ENCODE measurements at places on chromosomes 3 and 15. TPM values are rescaled to one million over a fixed set of nuclear protein-coding genes. Genes with fewer than 3 reads are reported as not detected.
A peak's percentile ranks its signal among the peaks of the same experiment; 100 is the strongest.

- DNase-seq: no peak
These were observed 1158.9 kb upstream of the EPHA6 start for GRCh38 chr3:95655363-95655986.

Gene ELL3
- total RNA-seq: 7.7 TPM

- no peak for DNase-seq
These were observed 225.0 kb downstream of the PDZRN3 start for GRCh38 chr3:73399666-73400253.

Gene PRR20G
- not detected for total RNA-seq

Gene NRROS
- total RNA-seq: 8.2 TPM

- DNase-seq: no peak
These were observed 74.1 kb upstream of the CHRM5 start for GRCh38 chr15:33894193-33894592.

Gene NTRK3
- total RNA-seq: 2.9 TPM

- no peak for DNase-seq
These were observed 253.4 kb downstream of the VGLL3 start for GRCh38 chr3:86737517-86737916.

Gene CCDC80
- total RNA-seq: 197 TPM

DNA sequence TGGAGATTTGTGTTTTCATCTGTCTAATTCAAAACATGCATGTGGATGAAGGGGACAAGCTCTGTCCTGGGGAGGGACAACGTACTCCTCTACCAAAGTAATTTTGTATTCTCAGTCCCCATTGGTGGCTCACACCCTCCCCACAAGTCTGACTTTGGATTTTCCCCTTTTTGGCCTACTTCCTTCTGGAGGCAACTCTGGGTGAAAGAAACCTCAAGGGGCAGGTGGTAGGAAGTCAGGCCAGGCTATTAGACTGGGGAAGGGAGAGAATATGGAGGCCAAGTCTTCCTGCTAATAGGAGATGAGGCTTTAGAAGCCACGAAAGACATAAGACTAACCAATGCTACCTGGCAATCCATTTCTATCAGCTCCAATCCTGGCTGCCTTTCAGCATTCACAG lies 124.9 kb upstream of the RASGRP1 start:
- DNase-seq: no peak

DNA sequence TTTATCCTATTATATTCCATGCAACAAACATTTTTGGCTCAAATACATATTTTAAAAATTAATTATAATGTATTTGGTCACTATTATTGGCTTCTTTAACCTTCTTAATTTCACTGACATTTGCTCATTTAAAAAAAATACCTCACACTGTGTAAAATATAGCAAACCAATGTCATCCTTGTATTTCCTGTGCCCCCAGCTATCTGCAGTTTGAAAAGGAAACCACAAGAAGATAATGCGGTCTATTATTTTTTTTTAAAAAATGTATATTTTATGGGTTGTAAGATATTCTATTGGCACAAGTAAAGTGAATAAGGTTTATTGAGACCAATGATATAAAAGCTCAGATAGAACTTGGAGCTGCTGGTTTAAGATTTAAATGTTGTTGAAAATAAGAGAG lies 904.2 kb downstream of the SI start:
- no peak for DNase-seq

GRCh38 chr3:86388820-86389219 lies 602.1 kb downstream of the VGLL3 start:
- no peak for DNase-seq

DNA sequence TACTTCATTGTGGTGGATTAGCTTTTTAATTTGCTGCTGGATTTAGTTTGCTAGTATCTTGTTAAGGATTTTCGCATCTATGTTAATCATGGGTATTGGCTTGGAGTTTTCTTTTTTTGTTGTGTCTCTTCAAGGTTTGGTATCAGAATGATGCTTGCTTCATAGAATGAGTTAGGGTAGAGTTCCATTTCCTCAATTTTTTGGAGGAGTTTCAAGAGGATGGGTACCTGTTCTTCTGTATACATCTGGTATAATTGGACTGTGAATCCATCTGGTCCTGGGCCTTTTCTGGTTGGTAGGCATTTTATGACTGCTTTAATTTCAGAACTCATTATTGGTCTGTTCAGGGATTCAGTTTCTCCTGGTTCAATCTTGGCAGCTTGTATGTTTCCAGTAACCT lies 335.6 kb downstream of the EDEM1 start:
- DNase-seq: no peak

Gene CELSR3
- total RNA-seq: 0.33 TPM

- DNase-seq: no peak
These were observed 313.6 kb downstream of the FOXP1 start for GRCh38 chr3:71269906-71270305.

Gene DAZL
- total RNA-seq: not detected

- DNase-seq: no peak
These were observed 20.4 kb upstream of the CELF6 start for GRCh38 chr15:72340366-72340765.

GRCh38 chr3:139935866-139936817 lies 1.2 kb downstream of the CLSTN2 start:
- DNase-seq: peak; percentile 88

- DNase-seq: no peak
These were observed 888 bp downstream of the PPP2R3A start for GRCh38 chr3:135966271-135966961.

DNA sequence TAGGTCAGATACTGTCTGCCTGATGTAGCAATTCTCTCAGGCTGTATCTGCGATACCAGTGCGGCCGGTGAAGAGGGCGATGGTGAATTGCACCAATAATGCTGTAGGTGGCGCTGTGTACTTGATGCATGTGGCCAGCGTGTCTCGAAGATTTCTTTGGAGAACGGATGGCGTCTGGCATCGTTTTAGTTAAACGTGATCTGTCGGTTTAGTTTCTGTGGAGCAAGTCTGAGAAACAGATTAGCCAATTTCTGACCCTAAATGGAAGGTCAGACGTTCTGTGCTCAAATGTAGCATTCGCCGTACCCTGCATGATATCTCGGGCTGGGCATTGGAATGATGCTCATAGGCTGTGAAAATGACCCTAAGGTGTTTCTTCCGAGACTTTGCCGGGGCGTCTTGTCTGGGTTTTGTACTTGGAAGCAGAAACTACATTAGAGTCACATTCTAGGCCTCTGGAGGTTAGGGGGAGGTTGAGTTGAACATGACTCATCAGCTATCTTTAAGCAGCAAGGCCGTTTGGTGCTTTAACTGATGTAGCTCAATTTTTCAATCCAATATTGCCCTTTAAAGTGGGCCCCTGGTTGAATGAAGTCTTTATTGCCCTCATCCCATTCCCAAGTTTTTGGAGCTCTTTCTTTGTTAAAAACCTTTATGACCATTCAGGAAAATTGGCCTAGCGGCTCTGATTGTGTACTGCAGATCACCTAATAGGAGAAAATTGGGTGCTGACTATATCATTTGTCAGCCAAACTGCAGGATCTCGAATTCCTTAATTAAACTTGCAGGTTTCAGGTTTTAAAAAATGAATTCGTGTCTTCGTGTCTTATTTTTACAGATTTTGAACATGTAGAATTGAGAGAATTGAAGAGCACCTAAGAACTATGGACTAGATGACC lies 80.0 kb downstream of the SQOR start:
- no peak for DNase-seq

DNA sequence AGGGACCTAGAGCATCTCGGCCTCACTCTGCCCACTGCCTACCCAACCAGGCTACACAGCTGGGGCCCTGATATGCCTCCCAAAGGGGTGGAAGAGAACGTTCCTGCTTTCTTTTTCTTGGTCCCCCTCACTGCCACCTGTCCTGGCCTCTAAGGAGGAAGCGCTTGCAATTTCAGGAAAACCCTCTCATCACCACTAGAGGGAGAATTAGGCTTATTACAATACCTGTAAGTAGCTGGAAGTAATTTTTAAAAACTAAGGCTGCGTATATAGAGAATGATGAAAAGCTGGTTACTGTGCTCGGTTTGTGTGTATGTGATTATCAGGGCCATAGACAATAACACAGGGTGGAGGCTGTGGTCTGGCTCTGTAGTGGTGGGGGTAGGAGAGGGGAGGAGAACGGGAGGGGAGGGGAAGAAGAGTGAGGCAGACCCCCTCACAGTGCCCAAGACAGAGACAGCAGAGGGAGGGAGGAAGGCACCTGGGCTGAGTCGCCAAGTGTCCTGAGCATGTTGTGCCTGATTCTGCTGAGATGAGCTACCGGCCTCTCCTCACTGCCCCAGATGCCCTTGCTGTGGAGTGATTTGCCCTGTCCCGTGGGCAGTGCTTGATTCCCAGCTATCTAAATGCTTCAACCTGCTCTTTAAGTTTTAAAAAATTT lies 3.3 kb downstream of the GABRG3 start:
- DNase-seq: no peak

Gene EPHB3
- total RNA-seq: 2.5 TPM

Gene SMCO1
- not detected for total RNA-seq

GRCh38 chr3:55880357-55880756 lies 393.3 kb upstream of the WNT5A start:
- DNase-seq: no peak

DNA sequence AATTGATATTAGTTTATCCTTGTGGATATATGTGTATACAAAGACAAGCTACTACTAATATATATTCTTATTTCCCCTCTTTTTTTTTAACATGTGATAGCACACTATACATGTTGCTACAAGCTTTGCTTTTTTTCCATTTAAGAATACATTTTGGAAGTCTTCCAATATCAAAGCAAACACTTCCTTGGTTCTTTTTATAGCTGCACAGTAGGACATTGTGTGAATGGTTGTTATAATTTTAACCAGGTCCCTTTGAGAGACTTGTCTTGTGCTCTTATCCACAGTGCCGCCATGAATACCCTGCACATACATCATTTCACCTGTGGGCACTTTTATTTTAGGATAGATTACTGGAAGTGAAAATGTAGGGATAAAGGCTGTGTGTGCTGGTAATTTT lies 88.7 kb downstream of the CACNA2D3 start:
- no peak for DNase-seq

Gene MORC1
- not detected for total RNA-seq

Gene SPESP1
- 3.4 TPM for total RNA-seq

Gene PML
- 61.6 TPM for total RNA-seq

DNA sequence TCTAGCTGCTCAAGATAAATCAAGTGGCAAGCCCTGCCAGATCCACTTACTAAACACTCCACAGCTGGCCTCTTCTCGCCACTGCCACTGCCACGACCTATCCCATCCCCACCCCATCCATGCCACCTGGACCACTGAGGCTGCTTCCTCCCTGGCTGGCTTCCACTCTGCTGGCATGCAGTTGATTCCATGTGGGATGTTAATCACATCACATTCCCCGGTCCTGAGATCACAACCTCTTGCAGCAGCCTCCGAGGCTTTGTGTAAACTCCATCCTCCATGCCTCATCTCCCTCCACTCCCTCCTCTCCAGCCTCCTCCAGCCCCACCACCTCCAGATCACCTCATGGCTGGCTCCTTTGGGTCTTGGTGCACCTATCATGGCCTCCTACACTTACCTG lies 7.7 kb downstream of the NCKIPSD start:
- DNase-seq: no peak

Gene TMIE
- total RNA-seq: not detected

GRCh38 chr15:63606308-63606707 lies 9.1 kb downstream of the FBXL22 start:
- no peak for DNase-seq

GRCh38 chr15:47395076-47395475 lies 322.2 kb upstream of the SEMA6D start:
- DNase-seq: no peak

Gene NR1I2
- not detected for total RNA-seq

DNA sequence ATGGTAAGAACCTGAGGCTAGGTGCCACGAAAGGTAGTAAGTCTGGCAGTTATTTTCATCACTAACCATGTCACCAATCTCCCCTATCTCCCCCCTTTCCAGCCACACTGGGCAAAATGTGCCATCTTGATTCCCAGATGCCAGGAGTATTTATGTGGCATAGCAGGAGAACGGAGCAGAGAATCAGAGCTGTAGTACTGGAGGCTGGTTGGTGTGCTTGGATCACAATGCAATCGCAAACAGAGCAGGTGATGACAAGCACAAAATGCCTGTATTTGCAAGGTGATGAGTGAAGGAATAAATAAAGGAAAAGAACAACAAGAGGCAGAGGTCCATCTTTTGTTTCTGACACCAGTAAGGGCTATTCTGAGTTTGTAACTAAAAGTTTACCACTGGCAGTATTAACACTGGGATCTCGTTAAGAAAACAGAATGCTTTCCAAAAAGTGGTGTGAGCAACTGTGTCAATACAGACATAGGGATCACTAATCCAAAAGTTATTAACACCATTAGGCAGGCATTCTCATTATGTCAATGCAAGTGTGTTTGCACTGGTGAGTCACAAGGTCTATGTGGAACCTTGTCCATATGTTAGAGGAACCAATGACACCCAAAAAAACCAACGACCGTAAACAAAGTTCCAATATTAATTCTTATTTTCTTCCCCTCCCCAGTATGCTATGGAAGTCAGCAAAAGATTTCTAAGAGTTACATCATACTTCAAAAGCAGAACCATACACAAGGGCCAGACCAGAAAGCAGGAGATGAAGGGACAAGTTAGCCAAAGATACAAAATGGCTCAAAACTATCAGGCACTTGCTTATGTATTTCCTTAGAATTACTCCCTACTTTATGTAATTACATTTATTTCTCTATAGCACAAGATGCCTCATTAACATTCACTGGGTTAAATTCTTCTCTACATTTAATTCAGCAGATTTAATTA lies 556.6 kb downstream of the FOXP1 start:
- DNase-seq: no peak

DNA sequence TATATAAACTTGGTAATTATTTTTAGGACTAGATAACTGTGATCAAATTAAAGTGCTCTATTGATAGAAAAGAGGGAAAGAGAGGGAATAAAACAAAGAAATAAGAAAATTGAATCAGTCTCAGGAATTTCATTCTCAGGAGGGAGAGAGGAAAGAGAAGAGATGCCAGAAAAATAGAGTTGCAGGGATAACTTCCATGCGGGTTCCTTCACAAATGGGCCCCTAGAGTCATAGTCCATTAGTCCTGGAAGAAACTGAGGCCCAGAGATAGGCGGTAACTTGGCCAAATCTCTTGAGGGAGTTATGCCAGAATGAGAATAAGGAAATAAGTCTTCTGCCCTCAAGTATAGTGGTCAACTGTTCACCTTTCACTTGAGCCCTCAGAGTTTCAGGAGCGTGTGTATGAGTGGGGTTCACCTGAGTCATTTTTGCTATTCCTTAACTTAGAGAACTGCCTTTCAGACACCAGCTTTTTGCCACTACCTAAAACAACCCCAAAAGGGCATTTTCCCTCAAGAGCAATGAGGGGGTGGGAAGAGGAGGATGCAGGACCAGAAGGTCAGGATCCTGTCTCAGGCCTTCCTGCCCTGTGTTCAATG lies 192.6 kb downstream of the MEX3B start:
- DNase-seq: peak; percentile 42

All from esophagus muscularis mucosa (tissue), 4 donors.